ENCODE measurements at places on chromosomes 2 and 18.

DNA sequence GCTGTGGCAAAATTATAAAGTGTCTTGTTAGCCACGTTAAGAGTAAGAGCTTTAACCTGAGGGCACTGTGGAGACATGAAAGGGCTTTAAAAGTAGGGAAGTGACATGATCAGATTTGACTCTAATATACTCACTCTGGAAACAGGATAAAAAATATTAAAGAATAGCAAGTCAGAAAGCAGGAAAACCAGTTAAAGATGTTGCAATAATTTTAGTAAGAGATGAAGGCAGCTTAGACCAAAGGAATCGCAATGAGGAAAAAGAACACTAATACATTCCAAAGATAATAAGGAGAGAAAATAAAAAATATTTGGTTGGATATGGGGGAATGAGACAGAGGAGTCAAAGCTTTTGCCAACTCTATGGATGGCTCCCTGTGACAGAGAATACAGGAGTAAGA lies 183.8 kb downstream of the DYM start:
- DNase-seq = no peak

DNA sequence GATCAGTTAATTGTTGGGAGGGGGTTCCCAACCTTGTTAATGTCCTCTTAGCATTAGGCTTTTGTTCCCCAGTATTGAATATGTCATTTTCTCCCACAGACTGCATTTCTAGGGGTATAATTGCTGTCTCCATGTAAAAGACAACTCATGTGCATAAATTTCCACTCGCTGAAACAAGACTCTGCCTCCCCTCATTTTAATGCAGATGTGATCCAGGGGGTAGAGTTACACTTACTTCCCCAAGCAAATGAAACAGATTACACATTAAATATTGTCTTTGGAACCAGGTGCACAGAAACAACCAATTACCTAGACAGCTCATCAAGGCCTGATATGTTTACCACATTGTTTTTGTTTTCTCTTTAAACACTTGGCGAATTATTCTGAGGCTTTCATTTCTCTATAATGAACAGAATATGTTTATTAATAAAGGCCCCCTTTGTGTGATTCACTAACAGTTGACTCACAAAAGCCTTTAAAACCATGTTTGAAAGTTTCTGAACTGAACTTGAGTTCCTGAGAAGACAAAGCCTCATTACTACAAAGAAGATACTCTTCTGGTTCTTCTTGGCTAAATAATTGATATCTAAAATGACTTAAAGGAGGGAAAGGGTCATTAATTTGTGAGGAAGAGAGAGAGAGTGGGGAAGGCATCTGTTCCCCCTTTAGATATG lies 15.0 kb upstream of the ACVR1 start:
- DNase-seq = no peak

DNA sequence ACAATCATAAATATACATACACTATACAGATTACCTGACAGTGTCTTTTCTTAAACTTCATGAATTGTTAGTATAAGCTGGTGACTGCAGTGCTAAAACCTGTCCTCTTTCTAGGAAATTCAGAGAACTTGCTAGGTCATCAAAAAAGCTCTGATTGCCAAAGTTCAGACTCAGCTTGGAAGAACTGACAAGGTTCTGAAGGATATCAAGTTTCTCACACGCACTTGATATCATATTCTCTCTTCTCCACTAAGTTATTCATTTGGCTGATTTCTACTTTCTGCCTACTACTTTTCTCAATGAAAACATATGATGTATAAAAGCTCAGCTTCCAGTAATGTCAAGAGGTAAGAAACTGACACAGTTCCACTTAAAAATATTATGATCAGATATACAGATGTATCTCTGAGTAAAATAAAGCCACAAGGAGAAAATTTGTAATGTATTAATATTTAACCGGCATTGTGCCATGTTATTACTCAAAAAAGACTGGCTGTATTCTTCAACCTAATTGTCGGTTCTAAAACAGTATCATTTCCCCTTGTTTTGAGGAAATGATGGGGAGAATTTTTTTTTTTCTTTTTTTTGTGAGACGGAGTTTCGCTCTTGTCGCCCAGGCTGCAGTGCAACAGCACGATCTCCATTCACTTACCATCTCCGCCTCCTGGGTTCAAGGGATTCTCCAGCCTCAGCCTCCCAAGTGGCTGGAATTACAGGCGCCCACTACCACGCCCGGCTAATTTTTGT lies 2.4 kb downstream of the OSBPL1A start:
- DNase-seq = no peak

DNA sequence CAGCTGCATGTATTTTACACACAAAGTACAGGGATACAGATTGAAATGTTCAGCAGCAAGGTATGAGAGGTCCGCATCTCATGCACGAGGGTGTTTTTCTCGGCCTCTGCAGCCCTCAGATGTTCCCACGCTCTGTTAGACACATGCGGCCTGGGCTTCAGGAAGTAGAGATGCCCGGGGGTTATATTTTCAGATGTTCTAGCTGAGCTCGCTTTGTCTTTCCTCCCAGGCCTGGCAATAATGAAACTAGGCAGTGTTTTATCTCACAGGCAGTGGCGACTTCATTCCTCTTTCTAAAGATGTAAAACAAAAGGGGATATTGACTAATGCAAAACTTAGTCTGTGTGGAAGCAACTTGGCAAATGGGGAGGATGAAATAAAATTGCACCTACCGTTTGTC lies 190.7 kb downstream of the GBX2 start:
- no peak for DNase-seq

DNA sequence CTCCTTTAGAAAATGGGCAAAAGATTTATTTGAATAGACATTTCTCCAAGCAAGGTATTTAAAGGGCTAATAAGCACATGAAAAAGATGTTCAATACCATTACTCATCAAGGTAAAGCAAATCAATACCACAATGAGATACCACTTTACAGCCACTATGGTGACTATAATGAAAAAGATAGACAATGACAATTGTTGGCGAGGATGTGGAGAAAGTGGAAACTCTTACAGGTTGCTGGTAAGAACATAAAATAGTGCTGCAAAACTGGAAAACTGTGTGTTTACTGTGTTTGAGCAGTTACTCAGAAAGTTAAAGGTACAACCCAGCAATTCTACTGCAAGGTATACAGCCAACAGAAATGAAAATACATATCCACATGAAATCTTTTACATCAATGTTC lies 31.9 kb upstream of the RNU4ATAC start:
- no peak for DNase-seq
